Jurkat, Clone E6-1 (cell line): ENCODE measurements at places on chromosomes 12 and 14.
A peak's percentile ranks its signal among the peaks of the same experiment; 100 is the strongest.

DNA sequence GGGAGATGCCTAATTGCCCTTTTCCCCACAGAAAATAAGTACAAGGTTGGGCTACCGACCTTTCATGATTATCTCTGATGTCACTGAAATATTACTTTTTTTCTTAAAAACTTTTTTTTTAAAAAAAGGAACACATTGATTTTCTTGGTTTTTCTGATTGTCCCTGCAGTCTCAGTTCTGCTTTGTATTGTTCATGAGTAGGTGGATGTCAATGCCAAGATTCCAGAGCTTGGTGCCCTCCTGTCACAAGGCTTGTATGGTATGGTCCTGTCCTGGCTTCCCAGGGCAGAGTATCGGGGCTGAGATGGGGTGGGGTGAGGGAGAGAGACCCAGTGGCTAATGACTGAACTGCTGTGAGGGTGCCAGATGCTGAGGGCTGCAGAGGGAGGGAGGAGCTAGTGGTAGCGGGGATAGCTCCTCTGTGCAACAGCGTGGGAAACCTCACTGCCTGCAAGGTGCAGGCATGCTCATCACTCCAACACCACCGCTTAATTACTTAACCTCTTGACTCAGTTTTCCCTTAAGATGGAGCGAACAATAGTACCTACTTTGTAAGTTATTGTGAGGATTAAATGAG lies 4.4 kb upstream of the CTDSP2 start:
- peak; percentile 58 for DNase-seq

DNA sequence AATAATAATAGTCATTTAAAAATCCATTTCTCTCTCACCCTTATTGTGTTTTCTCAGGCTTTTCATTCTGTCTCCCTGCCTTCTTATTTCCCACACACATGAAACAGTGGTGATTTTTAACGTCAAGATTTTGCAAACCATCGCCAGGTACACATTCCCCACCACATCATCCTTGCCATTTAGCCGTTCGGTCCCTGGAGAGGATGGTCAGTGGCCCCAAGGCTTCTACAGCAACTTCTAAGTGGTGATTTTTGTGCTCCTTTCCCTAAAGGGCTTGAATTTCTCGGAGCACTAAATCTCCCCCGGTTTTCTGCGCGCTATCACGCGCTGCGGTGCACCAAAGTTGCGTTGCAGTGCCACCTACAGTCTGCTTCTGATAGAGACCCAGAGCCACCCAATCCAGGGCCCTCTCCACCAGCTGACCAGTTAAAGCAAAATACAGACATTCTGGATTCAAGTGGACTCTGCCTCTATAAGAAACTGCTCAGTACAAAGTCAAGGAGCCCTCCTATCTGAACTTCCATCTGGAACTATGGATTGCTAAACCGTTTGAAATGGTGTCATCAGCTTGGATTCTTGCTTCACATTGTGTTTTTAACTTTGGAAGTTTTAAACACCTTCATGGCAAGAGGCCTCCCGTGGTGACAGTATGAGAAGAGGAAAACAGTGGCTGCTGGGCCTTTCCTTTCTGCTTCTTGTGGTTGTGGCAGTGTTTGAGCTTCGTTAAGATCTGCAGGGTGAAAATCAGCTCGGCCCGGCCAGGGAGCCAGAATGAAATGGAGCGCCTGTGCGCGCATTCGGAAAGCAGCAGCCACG lies 234.0 kb downstream of the SPTSSA start:
- DNase-seq: peak; percentile 12

DNA sequence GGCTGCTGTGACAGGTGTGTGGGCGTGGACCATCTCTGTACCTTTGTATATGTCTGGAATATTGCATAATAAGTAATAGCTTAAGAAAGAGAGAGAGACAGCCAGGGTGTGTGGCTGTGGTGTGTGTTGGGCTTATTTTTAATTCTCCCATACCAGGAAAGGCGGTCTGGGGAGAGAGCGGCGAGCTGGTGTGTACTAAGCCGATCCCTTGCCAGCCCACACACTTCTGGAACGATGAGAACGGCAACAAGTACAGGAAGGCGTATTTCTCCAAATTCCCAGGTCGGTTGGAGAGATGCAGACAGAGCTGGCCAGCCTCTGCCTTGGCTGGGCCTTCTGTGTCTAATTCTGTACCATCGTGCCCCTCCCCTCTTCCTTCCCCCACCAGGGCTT lies 63.9 kb downstream of the AACS start:
- DNase-seq: no peak

DNA sequence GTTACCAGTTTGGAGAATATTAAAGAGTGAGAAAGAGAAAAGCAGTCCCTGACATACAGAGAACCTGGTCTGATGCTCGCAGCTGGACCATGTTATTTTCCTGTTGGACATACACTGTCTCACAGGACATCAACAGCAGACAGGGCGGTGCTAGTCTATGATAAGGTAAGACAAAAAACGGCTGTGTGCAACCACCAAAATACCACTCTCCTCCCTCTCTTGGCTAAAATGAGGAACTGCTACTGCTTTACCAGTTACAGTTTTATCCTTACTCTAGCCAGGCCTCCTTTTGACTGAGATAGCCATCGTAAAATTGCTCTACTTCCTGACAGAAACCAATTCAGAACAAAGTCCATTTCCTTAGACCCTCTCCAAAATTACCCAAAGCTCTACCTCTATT lies 47.0 kb upstream of the ERGIC2 start:
- peak; percentile 9 for DNase-seq

DNA sequence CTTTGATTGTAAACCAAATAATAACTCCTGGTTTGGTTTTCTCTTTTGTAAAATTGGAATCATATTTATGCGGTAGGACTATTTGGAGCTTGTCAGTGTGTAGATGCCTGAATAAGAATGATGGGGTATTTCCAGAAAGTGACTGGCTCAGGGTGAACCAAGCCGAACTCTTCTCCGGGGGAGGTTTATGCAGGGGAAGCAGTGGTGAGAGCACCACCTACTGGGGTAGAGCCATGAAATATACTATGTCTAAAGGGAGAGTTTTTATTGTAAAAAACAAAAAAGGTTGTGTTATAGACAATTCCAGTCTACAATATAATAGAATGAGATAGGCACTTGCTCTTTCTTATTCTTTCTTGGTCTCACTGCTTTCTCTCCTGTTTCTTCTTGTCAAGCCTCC lies 222.9 kb upstream of the SLC16A7 start:
- DNase-seq: no peak

DNA sequence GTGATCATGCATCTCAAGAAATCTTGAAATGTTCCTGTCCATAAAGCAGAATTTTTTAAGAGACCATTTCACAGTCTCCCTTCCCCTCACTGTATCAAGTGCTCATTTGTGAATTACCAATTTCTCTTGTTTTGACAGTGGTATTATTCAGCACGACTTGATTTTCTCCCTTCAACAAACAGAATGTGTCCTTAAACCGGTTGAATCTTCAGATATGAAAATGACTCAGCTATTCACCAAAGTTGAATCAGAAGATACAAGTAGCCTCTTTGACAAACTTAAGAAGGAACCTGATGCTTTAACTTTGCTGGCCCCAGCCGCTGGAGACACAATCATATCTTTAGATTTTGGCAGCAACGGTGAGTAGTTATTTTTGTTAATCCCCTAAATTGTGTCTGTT lies 25.5 kb upstream of the SNAPC1 start:
- no peak for DNase-seq

- no peak for DNase-seq
These were observed 348.8 kb downstream of the GXYLT1 start for GRCh38 chr12:41795910-41796309.

DNA sequence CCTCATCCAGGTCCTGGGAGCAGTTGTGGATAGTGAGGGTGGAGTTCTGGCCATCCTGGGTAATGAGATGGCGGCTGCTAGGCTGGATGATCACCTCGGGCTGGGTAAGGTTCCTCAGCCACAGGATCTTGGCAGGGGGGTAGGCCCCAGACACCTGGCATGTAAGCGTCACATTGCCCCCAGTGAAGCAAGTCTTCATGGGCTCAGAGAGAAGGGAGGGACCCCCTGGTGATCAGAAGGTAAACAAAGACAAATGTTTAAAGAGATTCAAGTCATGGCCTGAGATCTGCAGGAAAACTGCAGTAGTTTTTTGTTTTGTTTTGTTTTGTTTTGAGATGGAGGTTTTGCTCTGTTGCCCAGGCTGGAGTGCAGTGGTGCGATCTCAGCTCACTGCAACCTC lies 12.8 kb upstream of the WSB2 start:
- DNase-seq: no peak

- peak; percentile 63 for DNase-seq
These were observed 180.8 kb downstream of the C12orf50 start for GRCh38 chr12:87848248-87848868.

- no peak for DNase-seq
These were observed 74.7 kb downstream of the ITPK1 start for GRCh38 chr14:93040982-93041381.

- no peak for DNase-seq
These were observed 37.9 kb downstream of the DLK1 start for GRCh38 chr14:100764471-100765115.

GRCh38 chr12:49342066-49342913 lies 4.4 kb upstream of the DNAJC22 start:
- DNase-seq: peak; percentile 73

DNA sequence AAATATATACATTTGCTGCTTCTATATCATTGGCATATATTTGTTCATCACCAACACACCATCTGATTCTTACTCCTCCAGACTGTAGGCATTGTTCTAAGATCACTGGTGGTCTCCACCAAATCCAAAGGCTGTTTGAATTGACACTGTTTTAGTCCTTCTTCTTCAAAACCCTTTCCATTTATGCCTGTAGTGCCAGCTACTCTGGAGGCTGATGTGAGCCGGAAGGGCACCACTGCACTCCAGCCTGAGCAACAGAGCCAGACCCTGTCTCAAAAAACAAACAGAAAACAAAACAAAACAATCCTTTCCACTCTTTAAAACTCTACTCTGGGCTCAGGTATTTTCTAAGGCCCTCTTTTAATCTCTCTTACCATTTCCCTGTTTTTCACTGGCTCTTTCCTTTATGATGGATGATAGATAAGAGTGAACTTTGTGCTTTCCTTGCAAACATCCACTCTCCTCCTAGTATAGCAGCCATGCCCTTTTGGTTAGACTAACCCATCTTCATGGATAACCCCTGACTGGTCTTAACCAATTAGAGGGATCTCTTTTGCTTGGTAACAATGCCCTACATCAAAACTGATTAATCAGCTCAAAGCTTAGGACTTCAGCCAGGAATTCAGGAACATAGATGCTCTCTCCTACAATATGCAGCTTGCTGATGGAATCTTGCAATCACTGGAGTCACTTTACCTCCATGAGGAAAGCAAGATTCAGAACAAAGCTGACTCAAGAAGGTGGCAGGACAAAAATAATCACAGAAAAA lies 24.9 kb downstream of the SPTSSA start:
- no peak for DNase-seq

- no peak for DNase-seq
These were observed 590.2 kb downstream of the VRK1 start for GRCh38 chr14:97387252-97387874.

- no peak for DNase-seq
These were observed 92.2 kb downstream of the PTPRR start for GRCh38 chr12:70828351-70828750.

DNA sequence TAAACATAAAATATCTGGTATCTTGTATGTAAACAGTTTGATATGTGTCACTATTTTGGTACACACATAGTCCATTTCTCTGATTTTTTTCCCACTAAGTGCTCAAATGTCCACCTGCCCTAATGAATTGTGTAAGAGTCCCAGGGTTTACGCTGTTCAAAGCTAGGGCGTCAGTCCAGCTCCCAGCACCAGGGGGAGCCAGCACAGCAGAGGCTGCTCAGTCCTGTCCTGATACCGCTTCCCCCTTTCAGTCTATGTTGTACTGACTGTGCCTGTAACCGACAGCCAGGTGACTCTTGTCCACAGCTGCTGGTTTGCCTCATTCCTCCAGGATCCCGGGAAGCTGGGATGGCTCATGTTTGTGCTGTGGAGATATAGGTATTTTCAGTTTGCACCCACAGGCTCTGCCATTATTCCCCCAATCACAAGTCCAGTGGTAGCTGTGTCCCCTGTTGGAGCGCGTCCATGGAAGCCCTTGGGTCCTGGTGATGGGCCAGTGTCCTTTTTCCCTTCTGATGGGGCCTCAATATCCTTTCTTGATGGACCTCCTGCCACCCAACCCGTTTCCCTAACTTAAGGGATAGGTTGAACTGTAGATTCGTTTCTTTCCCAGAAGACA lies 242.0 kb downstream of the NEDD1 start:
- DNase-seq: peak; percentile 32

DNA sequence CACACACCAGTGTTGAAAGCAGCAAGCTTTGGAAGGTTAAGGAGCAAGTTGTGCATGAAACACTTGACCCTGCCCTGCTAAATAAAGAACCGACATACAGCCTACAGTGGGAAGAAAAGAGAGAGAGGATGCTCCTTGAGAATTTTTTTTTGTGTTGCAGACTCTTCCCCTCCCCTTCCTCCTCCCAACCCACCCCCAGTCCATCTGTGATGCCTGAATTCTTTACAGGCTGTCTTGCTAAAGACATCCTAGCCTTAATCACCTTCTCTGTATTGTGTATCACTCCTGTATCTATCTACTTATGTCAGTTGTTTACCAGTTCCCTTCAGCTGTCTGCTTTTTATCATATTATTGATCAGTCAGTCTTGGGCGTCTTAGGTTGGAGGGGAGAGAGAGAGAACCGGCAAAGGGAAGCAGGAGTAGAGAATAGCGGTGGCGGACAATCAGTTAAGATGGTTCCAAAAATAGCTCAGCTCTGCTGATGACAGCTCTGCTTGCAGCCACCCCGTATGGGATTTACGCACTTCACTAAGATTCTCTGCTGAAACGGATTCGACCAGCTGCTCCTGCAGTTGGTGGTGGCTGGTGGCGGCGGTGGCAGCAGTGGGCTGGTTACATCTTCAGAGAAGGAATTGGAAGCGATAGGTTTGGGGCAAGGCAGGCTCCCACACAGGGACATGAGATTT lies 664.7 kb downstream of the NRXN3 start:
- no peak for DNase-seq

- DNase-seq: no peak
These were observed 2.5 kb downstream of the OR6C76 start for GRCh38 chr12:55428331-55429243.

- no peak for DNase-seq
These were observed 814 bp downstream of the ANKRD13A start for GRCh38 chr12:109999983-110000505.

DNA sequence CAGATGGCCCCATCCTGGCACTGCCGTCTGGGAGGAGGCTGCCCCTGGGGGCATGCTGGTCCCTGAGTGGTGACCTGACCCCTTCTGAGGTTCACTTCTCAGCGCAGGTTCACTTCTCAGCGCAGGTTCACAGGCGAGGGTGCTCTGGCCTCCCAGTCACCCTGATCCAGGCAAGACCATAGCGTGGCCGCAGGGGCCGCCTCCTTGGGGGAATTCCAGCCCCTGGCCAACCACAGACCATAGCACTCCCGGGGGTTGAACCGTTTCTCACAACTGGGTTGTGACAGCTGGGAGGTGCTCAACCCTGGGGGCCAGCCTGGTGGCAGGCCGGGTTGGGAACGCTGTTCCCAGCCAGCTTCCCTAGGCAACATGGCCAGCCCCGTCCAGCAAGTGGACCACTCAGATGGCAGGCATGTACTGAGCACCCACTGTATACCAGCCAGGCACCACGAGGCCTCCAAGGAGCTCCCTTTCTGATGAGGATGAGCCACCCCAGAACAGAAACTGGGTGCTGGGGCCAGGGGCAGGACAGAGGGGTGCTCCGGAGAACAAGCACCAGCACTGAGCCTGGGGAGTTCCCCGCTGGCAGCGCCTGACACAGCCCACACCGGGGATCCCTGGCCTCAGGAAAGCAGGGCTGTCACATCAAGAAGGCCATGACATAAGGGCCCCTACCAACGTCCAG lies 28.3 kb upstream of the ZFP36L1 start:
- no peak for DNase-seq

GRCh38 chr14:88598097-88598675 lies 35.3 kb downstream of the ZC3H14 start:
- no peak for DNase-seq

- DNase-seq: no peak
These were observed 2.1 kb upstream of the INHBE start for GRCh38 chr12:57452937-57453509.
